Calu3 (cell line): ENCODE measurements at places on chromosomes 4 and X.

GRCh38 chr4:96120206-96120605 lies 280.3 kb downstream of the PDHA2 start:
- DNase-seq, result no peak

GRCh38 chr4:37465845-37466244 lies 220.3 kb downstream of the RELL1 start:
- DNase-seq, result no peak

GRCh38 chrX:44042751-44043150 lies 69.6 kb upstream of the NDP start:
- no peak for DNase-seq

- peak; percentile 78 for DNase-seq
These were observed 492 bp upstream of the NKX3-2 start for GRCh38 chr4:13544606-13545393.

DNA sequence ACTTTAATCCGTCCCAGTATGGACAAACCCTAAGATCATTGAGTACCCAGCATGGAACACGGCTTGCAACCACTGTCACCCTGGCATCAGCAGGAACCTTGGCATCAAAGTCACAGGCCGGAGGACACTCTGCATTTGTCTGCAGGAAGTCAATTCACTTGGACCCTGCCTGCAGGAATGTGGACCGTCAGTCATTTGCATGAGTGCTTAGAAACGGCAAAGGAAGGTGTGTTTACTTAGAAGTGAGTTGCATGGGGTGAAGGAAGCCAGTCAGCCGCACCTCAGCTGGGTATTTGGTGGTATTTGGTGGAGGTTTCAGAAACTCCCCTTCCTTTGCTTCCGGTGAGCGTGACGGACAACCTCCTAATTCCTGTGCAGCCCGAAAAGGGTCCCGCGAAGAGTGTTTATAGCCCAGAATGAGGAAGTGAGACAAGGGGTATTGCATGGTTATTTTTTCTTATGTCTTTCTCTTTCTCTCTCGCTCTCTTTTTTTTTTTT lies 15.5 kb downstream of the P2RY8 start:
- no peak for DNase-seq
